Fibroblast of villous mesenchyme (primary cell): ENCODE measurements at places on chromosomes 1 and 21. TPM values are rescaled to one million over a fixed set of nuclear protein-coding genes. Genes with fewer than 3 reads are reported as not detected.
A peak's percentile ranks its signal among the peaks of the same experiment; 100 is the strongest.

The SPRR2B gene
- not detected in 2 replicates for total RNA-seq

DNA sequence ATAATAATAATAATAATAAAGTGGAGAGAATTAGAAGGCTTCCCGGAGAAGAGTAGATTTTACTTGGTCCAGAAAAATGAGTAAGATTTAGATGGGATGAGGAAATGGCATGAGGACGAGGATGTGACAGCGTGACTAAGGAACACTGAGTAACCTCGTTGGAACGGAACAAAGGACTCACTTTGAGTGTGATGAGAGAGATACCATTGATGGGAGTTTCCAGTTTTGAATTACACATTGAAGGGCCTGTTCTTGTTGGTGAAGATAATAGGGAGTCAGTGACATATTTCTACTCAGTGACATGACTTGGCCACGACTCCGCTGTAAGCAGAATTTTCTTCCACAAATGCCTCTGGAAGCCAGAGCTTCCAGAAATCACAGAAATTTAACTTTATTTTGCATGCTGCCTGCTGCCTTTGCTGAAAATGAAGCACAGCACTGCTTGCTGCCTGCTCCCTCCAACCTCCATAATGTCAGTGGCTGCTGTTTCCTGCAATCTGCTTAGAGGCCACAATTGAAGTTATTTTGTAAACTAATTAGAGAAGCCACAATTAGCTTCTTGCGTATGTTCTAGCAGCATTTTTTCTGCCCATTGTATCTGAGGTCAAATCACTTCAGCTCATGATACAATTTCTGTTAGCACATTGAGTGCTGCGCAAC lies 33.7 kb upstream of the FBXO28 start:
- peak; percentile 19 for DNase-seq

GRCh38 chr1:89527256-89527655 lies 2.6 kb downstream of the LRRC8B start:
- DNase-seq: no peak

DNA sequence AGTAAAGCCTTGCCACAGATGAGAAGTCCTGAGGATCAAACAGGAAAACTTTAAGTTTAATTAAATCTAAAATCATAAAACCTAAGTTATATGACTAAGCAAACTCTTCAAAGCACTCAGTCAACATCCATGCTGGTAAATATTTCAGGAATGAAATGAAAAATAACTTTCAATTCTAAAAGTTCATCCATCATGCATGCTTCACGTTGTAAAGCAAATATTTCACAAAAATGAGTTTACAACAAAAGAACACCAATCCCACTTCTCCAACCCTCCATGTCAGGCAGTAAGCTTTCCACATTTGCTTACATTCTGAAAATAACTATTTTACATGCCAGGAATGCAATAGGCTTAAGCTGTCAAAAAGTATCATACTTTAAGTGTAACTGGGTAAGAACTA lies 16.8 kb downstream of the APP start:
- peak; percentile 47 for DNase-seq
